Hematopoietic multipotent progenitor cell treated with erythropoietin and hydrocortisone succinate and interleukin-3 and kit ligand, for 8 days (in vitro differentiated cells): ENCODE measurements at places on chromosomes 12 and 14.
A peak's percentile ranks its signal among the peaks of the same experiment; 100 is the strongest.

DNA sequence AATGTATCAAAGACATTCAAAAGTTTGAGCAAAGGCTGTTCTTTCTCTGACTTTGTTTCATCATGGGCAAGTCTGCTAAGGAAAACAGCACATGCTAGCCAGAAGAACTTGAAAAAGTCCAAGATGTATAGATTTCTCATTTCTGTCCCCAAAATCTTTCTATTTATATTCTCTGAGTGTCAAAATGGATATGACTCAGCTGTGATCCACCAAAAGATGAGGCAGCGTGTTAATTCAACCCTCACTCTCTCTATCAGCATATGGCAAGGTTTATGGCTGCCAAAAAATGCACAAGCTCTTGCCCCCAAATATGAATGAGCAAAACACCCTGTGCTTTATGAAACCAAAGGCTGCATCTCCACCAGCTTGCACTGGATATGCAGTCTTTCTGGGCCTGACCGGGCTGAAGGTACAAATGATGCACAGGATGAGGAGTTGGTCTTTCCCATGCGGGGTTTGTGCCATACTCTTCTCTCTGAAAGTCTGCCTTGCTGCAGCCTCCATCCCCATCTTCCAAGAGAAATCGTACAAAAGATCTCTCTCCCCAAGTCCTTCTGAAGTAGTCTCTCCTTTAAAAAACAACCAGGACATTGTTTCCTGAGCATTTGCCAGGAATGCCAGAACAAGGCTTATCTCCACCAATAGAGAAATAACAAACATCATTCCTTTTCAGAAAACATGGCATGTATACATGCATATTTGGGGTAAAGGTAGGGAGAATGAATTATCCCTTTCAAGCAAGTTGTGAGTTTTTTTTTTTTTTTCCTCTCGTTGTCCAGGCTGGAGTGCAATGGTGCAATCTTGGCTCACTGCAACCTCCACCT, 203.4 kb downstream of the TMX1 start:
- DNase-seq, result no peak

- no peak for DNase-seq
Measured at GRCh38 chr14:52185178-52185577, 82.3 kb upstream of the PTGDR start.

DNA sequence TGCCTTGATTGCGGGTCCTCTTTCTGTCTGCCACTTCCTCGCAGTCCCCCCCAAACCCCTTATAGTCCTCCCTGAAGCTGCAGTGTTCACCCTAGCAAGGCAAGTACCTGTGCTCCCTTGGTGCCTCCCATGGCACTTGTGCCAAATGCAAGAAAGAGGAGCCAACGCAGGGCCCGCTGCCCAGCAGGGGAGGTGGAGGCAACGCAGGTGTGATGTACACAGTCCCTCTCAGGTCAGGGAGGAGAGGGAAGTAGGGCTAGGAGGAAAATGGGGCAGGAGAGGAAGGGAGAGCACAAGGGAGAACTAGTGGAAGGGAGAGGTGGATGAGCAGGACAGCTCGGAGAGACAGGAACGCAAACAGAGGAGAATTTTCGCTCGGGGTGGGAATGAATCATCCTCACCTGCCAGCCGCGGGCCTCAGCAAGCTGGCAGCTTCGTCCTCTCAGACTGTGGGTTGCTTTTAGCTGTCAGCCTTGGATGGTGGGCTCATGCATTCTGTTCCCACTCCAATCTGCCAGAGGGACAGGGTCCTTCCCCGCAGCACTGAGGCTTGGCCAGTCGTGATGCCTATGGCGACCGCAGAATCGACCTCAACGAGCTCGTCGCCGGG, 357.0 kb downstream of the CACNA1C start:
- DNase-seq, result no peak

DNA sequence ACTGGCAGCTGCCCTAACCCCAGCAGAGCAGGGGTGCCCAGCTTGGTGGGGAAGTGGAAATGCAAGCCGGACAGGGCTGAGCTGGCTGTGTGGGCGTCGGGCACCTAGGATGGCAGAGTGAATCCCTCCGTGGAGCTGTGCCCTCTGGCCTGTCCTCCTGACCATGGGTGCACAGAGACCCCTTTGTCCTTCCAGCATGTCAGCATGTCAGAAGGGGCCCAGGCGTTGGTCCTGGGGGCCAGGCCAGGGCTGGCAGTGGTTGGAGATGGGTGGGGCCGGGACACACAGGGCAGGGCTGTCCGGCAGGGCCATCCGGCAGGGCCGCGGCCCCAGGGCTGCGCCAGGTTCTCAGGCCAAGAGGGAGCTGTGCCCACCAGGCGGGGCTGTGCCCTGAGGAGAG, 8.8 kb upstream of the TEX22 start:
- DNase-seq, result no peak

DNA sequence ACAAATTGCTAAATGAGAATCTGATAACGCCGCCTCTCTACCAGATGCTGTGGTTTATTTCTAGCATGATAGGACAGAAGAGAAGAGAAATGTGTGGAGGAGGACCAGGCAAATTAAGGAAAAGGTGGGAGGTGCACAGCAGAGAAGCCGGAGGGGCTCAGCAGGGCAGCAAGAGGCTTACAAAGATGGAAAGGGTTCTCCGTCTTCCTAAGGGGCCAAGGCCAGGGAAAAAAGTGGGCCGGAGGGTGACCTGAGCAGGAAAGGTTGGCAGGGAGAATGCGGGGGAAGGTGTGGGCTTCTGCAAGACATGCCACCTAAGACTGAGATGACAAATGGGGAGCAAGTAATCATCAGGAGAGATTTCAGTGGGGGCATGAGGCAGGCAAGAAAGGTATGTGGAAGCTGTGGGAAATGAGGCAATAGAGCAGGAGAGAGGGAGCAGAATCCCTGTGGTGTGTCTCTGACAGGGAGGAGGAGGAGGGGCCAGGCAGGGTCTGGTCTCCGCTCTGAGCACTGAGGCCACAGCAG, 18.7 kb downstream of the MANSC1 start:
- no peak for DNase-seq

- DNase-seq, result no peak
Measured at GRCh38 chr12:41653386-41654326, 465.5 kb downstream of the PDZRN4 start.

- peak; percentile 33 for DNase-seq
Measured at GRCh38 chr14:81176241-81176640, 44.5 kb downstream of the GTF2A1 start.

GRCh38 chr14:88195676-88196075, 127.4 kb downstream of the KCNK10 start:
- DNase-seq, result no peak

DNA sequence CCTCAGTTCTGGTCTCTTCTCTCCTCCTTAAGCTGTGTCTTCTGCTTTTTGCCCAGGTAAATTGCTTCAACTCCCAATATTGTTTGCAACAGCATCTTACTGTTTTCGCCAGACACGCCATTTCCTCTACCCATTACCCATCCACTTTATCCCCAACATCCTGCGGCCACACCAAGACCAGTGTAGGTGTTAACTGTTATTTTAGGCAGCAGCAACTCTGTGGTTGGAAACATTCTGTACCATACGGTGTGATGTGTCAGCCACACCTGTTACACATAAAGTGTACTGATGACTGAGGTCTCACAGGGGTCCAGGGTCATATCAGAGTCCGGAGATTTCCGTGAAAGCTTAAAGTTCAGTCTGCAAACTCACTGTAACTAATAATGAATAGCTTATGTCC, 21.8 kb upstream of the KLRD1 start:
- DNase-seq, result no peak

DNA sequence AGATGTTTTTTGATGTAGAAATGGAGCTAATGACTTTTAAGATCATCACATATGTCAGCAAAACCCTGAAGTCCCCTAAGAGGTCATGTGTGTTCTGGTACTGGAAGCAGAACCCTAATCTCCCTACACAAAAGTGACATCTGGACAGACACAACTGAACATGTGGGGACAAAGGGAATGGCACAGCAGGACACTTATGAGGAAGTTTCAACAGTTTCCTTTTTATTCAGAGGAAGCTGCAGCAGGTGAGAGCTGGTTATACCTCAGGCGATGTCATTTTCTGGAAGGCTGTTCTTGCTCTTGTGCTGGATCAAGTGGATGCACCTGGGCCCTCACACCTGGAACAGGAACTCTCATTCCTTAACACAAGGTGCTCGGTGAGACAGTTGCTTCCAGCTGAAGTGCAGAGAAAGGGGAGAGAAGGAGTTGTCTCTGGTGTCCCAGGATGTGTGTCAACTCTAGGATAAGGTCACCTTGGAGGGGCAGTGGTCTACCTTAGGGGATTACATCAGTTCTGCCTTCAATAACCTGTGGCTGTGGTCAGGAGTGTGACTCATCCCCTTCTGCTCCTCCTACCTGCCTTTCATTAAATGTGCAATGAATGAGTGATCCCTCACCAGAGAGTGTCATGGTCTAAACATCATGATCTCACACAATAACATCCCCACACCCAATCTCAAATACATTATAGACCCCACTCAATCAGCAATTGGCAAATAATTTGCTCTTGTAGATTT, 463.4 kb downstream of the TMEM121 start:
- DNase-seq, result no peak

DNA sequence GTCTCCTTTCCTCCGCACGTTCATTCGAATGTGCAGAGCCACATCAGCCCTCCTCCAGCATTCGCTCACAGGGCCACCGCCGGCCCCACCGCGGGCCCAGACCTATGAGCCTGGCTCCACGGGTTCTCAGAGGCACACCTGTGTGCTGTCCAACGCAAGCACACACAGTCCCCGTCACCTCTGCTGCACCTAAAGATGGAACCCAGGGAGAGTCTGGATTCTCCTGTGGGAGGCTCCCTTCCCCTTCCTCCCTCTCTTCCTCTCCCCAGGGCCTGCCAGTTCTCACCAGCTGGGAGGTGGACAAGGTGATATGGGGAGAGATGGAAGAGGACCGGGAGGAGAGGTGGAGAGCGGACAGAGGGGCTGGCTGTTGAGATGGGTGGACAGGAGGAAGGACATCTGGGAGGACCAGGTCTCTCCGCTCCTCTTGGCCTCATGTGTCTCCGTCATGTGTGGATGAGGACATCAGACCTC, 4.9 kb upstream of the AQP6 start:
- DNase-seq, result no peak

- no peak for DNase-seq
Measured at GRCh38 chr12:11568762-11569478, 80.6 kb upstream of the ETV6 start.

- DNase-seq, result no peak
Measured at GRCh38 chr12:121138284-121138683, 5.6 kb downstream of the P2RX7 start.

DNA sequence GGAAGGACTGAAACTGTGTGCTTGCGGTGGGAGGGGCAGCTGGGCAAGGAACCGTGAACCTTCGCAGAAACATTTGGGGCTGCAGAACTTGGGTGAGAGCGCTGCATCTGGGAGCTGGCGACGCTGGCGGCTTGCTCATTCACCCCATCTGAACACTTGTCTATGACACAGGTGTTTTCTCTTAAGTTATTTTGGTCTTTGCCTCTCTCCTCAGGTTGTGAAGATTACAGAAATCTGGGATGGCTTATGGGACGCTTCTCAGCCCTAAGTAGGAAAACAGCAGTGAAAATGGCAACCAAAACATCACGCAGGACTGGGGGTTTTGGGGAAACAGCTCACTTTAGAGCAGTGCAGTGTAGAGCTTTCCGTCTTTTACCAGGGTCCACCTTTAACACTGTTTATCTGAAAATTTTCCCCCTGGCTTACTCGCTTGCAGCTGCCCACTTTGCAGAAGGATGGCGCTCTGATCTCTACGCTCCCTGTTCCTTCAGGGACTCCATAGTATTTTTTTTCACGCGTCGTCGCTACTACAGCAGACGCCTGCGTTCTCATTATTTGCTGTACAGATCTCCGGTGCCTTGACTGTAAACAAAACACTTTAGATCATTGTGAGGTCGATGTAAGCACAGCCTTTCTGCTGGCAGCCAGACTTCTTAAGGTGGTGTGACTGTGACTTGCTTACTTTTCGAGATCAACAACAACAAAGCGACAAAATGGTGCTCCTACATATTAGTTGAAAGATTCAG, 2.7 kb upstream of the CDKN1B start:
- peak; percentile 72 for DNase-seq
